RWPE2 (cell line): ENCODE measurements at places on chromosomes 7 and 10.

GRCh38 chr10:9602998-9603397, 1414.7 kb upstream of the CELF2 start:
- DNase-seq = no peak

- DNase-seq = no peak
Measured at GRCh38 chr10:45421221-45422097, 47.4 kb downstream of the ALOX5 start.

GRCh38 chr7:26639111-26639510, 225.3 kb downstream of the SKAP2 start:
- DNase-seq = no peak

DNA sequence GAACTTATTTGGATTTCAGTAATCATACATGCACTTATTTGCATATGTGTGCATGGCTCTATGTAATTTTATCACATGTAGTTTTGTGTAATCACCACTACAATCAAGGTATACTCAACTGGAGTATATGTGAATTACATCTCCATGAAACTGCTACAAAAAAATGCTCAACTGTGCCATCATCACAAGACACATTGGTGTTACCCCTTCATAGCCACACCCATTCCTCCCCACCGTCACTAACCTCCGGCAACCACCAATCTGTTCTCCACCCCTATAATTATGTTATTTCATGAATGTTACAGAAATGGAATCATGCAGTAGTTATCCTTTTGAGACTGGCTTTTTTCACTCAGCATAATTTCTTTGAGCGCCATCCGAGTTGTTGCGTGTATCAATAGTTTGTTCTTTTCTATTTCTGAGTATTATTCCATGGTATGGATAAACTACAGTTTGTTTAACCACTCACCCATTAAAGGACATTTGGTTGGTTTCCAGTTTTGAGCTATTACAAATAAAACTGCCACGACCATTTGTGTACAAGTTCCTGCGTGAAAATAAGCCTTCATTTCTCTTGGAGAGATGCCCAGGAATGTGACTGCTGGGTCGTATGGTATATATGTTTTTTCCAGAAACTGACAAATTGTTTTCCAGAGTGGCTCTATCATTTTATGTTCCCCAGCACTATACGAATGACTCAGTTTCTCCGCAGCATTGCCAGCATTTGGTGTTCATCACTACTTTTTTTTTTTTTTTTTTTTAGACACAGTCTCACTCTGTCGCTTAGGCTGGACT, 11.3 kb upstream of the SMO start:
- DNase-seq = no peak

DNA sequence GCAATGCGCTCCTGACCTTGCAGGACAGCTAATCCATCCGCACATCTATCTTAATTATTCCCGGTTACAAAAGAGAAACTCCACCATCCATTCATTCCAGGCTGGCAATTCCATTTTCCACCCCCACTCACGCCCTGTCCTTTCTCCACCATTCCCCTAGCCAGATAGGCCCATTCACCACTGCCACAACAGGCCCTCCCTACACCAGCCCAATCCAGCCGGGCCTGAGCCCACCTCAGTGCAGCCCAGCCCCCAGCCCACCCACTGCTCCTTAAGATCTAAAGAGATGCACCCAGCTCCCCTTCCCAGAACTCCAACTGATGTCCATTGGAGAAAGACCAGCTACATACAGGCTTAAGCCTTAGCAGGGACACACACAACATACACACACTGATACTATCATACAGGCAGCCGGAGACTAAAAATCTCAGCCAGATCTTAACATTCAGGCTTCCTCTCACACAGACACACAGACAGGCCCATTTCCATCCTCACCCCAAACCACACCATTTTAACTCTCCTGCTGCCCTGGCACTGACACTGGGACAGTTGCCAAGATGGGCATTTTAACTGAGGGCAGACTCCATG, 38.0 kb upstream of the PAX2 start:
- no peak for DNase-seq
